ENCODE measurements at places on chromosomes 1 and 21.

DNA sequence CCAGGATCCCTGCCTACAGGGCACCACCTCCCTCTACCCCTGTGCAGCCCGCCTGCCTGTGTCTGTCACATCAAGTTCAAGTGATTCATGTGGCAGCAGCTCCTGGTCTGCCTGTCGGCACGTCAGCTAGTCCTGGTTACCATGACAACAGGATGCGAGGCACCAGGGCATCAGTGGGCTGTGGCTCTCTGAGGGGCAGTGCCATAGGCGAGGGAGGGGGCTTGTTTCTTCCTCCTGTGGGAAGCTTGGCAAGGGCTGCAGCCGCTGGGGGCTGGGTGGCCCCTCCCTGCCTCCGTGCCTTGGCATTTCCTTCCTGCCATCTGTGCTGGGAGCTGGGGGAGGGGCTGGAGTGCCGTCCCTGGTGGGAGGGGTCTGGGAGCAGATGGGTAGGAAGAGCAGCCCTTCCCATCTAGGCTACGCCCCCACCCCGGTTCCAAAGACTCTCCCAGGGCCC is 43.1 kb downstream of the FOXO6 start:
- DNase-seq: no peak

GRCh38 chr1:205192287-205192686 is 19.2 kb downstream of the DSTYK start:
- DNase-seq: no peak

- no peak for DNase-seq
These were observed 3.6 kb upstream of the FOXD2 start for GRCh38 chr1:47434051-47434842.

- DNase-seq: no peak
These were observed at the start of gene B3GALT2 for GRCh38 chr1:193185901-193186731. B3GALT2 (minus strand) TSS chr1:193186613; CDS start chr1:193181562, 5,051 bp downstream.
